Neuronal stem cell (in vitro differentiated cells): ENCODE measurements at places on chromosomes 6 and 20.
A peak's percentile ranks its signal among the peaks of the same experiment; 100 is the strongest.

- no peak overlapping the region for H3K4me3 ChIP-seq
- H3K27me3 ChIP-seq, result no peaks in the 10 kb centered on the region
- DNase-seq, result no peak
- no peak overlapping the region for H3K27ac ChIP-seq
- H3K4me1 ChIP-seq, result no peaks in the 10 kb centered on the region
- H3K36me3 ChIP-seq, result peaks cover 17% of the 10 kb centered on the region
Observed at GRCh38 chr20:5933802-5934436, 16.4 kb downstream of the TRMT6 start.

GRCh38 chr6:156107624-156108101 is 652.0 kb upstream of the NOX3 start:
- peak overlapping the region; percentile 55 for H3K27ac ChIP-seq
- no peaks in the 10 kb centered on the region for H3K4me1 ChIP-seq
- peak; percentile 9 for DNase-seq

GRCh38 chr6:15176816-15177370 is 69.0 kb upstream of the JARID2 start:
- no peaks in the 10 kb centered on the region for H3K27me3 ChIP-seq
- peak; percentile 32 for DNase-seq
- peaks cover 4% of the 10 kb centered on the region for H3K4me1 ChIP-seq
- H3K27ac ChIP-seq, result peak overlapping the region; percentile 79
- H3K36me3 ChIP-seq, result no peaks in the 10 kb centered on the region

DNA sequence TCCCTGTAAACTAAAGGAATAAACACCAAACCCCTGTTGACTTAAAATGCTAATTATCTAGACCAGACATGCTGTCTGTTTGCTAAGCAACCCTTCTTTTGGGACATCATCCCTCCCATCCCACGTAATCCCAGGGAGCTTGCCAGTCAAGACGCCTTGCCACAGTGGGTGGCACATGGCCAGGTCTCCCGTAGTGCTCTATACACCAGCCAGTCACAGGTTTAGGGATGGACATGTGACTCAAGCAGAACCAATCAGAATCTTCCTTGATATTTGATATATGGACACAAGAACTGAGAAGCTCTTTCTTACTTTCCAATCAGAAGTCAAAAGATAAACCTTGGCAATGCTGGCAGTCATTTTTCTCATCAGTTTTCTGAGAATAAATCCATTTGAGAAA is 60.0 kb downstream of the CNKSR3 start:
- no peak for DNase-seq
- no peaks in the 10 kb centered on the region for H3K36me3 ChIP-seq
- no peak overlapping the region for H3K27ac ChIP-seq

DNA sequence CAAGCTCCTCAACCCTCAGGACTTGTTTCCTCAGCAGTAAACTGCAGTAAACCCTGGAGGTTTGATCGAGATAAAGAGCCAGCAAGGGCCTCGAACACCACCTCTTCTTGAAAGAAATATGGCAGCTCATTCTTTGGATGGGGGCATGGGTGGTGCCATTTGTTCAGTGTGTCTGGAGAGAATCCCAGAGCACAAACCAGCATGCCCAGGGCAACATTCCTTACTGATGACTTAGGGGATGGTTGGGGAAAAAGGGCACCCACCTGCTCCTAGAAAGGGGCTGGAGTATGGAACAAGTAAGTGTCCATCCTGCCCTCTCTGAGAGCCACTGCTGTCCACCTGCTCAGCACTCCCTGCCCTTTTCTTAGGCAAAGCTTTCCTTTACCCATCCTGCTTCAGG is 31.3 kb upstream of the ZFAND3 start:
- H3K27me3 ChIP-seq, result no peaks in the 10 kb centered on the region
- H3K4me3 ChIP-seq, result no peak overlapping the region
- H3K27ac ChIP-seq, result no peak overlapping the region
- DNase-seq, result no peak
- H3K36me3 ChIP-seq, result no peaks in the 10 kb centered on the region

- no peak for DNase-seq
- no peaks in the 10 kb centered on the region for H3K4me1 ChIP-seq
- H3K27ac ChIP-seq, result no peak overlapping the region
- peaks cover 98% of the 10 kb centered on the region for H3K36me3 ChIP-seq
- H3K4me3 ChIP-seq, result no peak overlapping the region
Observed at GRCh38 chr6:154815938-154816820, 83.0 kb downstream of the SCAF8 start.

GRCh38 chr20:6490849-6491248 is 276.6 kb upstream of the BMP2 start:
- DNase-seq, result no peak
- no peaks in the 10 kb centered on the region for H3K36me3 ChIP-seq
- H3K27me3 ChIP-seq, result no peaks in the 10 kb centered on the region
- H3K4me1 ChIP-seq, result no peaks in the 10 kb centered on the region
- H3K27ac ChIP-seq, result no peak overlapping the region

- H3K4me3 ChIP-seq, result no peak overlapping the region
- no peak overlapping the region for H3K27ac ChIP-seq
- no peak for DNase-seq
- H3K27me3 ChIP-seq, result no peaks in the 10 kb centered on the region
- no peaks in the 10 kb centered on the region for H3K36me3 ChIP-seq
- H3K4me1 ChIP-seq, result no peaks in the 10 kb centered on the region
Observed at GRCh38 chr6:131765804-131766135, 42.0 kb upstream of the ENPP1 start.

DNA sequence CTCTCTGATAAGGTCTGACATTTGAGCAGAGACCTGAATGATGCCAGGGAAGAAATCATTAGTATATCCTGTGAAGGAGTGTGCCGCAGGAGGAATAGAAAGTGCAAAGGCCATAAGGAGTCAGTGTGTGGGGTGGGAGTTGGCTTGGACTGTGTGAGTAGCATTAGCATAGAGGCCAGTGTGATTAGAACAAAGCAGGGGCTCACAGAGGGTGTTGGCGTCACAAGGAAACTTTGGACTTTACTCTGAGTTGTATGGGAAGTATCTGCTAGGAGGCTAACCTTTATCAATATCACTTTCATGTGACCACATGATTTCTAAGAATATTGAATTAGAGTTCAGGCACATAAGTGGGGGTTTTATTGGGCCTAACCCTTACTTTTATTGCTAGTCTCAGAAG is 12.1 kb downstream of the TMEM200A start:
- H3K27me3 ChIP-seq, result no peaks in the 10 kb centered on the region
- H3K36me3 ChIP-seq, result no peaks in the 10 kb centered on the region
- no peaks in the 10 kb centered on the region for H3K4me1 ChIP-seq

GRCh38 chr6:33755070-33755869 is 8.6 kb upstream of the IP6K3 start:
- DNase-seq, result no peak
- H3K4me1 ChIP-seq, result peaks cover 22% of the 10 kb centered on the region
- H3K27me3 ChIP-seq, result no peaks in the 10 kb centered on the region
- no peak overlapping the region for H3K27ac ChIP-seq
- no peaks in the 10 kb centered on the region for H3K36me3 ChIP-seq
